Stimulated activated CD4-positive, alpha-beta T cell treated with anti-CD3 and anti-CD28 coated beads, Interleukin-1b, Interleukin-23, amount 100 ng/mL, for 24 hours (primary cell): ENCODE measurements at places on chromosomes 5 and 9.

DNA sequence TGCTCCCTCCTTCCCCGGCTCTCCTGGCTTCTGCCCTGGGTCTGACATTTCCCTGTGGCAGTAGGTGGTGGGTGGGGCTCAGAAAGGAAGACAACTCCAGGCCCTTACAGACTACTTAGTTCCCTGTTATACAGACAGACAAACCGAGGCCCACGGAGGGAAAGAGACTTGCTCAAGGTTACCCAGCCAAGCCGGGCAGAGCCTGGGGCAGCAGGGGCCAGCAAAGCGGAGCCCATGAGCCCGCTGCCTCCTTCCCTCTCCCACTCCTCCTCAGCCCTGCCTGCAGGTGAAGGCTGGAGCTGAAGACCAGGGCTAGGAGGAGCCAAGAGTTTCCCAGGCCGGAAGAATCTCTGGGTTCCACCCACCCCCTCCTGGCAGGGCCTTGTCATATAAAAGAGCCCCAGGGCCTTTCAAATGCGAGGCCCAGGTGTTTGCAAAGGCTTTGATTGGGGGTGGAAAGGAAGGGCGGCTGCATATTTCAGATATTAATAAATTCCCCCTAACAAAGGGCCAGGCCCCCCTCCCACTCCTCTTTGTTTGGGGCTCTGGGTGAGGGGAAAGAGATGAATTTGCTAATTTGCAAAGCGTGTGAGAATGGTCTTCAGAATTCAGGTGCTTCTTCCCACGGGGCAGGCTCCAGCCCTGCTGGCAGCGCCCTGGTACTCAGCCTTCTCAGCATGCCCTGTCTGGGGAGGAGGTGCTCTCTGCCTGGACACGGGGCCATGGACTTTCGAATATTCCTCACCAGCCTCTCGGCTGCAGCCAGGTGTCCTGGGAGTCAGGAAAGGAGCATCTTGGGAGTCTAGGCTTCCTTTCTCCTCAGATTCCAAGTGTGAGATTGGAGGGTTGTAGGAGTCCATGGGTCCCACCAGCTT lies 21.5 kb downstream of the SLC6A7 start:
- no peak for DNase-seq

- DNase-seq = no peak
Observed at GRCh38 chr9:122164286-122164685, 4.6 kb downstream of the MORN5 start.

DNA sequence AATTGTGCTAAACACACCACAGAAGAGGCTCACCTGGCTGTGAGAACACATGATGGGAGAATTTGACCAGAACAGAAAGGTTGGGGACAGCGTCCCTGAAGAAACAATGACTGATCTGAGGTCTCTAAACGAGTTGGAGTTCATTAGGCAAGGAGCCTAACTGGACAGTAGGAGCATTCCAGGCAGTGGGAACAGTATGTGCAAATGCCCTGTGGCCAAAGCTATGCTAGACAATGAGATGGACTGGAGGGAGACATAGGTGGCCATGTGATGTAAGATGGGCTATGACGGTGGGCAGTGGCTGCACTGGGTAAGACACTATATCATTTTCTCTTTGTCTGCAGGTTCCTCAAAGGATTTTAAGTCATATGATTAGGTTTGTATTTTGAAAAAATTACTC lies 95.1 kb upstream of the ARAP3 start:
- DNase-seq = no peak

DNA sequence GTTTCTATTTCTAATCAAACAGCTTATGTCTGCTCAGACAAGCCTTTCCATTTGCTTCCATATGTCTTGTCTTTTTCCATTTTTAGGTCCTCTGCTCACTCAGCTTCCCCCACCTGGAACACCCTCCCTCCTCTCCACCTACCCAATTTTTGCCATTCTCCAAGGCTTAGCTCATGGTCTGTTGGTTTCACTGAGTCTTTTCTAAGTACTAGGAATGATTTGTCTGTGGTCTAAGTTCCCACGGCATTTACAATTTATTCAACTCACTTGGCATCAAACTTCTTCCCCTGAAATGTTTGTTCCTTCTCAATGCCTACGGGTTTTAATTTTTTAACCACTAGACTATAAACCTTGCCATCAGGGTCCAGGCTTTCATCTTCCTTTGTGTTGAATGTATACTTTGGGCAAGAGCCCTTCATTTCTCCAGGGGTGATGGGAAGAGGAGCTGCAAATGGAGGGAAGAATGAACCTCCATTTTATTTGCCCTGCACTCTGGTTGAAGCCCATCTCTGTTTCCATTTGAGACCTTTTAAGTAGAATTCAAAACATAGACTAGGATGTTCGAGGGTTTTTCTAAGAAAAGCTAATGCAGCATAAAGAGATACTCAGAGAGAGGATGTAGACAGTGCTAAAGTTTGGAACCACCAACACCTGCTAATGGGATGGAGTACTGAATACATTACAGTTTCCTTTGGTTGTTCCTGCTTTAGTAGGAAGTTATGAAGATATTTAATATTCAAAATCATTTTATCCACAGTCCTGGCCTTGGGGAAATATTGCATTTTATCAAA lies 104.0 kb downstream of the PTTG1 start:
- no peak for DNase-seq

DNA sequence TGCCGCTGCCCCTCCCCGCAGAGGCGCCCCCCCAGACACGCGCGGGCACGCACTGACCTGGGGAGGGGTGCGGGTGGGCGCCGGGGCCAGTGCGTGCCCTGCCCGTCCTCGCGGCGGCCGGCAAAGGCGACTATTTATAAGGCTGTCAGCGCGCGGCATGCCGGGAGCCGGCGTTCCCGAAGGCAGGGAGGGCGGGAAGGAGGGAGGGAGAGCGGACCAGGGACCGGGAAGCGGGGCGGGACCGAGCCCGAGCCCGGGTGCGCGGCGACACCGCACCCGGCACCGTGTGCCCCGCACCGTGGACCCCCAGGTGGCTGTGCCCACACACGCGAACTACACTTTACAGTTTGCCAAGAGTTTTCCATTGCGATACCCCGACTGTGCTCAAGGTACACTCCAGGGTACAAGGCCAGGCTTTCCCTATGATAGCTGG lies at the start of gene AK1:
AK1 (minus strand) TSS at position 110 of the 433 bp plus-strand sequence. CDS start 3,058 bp downstream, outside the sequence.
- DNase-seq = no peak
